ENCODE measurements at places on chromosomes 2 and 18. TPM values are rescaled to one million over a fixed set of nuclear protein-coding genes. Genes with fewer than 3 reads are reported as not detected.

- DNase-seq = no peak
These were observed 244.9 kb upstream of the MYT1L start for GRCh38 chr2:2575870-2576386.

GRCh38 chr2:8752385-8752784 is 70.5 kb downstream of the ID2 start:
- no peak for DNase-seq

Gene MRPL44
- 19.2 TPM for total RNA-seq

DNA sequence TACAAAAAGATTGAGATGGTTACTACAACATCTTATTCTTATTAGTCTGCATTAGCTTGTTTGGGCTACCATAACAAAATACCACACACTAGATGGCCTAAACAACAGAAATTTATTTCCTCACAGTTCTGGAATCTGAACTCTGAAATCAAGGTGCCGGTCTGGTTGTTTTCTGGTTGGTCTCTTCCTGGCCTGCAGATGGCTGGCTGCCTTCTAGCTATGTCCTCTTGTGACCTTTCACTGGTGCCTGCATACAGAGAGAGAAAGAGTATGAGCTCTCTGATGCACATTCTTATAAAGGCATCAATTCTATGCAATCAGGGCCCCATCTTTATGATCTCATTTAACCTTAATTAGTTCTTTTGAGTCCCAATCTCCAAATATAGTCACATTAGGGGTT is 696.5 kb downstream of the TDRD15 start:
- DNase-seq = no peak

DNA sequence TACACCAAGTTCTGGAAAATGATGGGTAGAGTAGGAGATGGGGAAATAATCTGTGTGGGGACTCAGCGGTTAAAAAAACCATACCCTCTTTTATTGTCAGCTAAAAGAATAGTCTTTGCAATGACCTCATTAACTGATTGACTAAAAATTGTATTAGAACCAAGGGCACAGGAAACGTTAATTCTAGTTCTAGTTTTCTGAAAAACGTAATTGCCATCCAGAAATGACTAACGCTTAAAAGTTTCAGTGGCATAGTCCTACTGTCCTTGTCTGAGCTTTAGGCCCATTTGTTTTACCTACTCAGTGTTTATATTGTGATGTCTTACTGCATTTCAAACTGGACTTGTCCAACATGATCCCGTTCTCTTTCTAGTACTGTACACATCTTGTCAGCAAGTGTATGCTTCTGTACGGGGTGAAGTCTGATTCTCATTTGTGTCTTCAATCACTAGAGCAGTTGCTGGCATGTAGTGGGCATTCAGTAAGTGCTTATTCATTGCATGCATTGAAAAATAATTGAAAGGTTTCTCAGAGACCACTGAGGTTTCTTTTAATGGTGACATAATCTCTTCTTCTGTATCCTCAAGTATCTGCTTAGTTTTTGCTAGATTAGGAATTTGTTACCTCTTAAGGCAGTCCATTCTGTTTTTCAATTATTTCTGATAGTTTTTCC is 81.5 kb downstream of the ZNF407 start:
- no peak for DNase-seq

DNA sequence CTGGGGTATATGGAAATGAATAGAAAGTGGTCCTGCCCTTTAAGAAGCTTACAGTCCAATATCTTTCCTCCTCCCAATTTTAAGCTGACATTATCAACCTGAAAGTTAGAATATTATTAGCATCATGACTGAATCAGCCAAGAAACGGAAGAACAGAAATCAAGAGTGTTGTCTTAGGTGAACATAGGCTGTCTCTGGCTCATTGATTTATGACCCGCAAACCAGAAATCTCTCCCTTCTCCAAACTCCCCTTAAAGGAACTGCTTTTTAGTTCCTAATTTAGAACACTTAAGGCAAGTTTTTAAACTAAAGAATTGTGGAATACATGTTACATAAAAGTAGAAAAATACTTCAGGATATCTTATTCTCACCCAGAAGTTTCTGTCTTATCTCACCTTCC is 62.7 kb downstream of the MYO3B start:
- DNase-seq = no peak

GRCh38 chr2:88690591-88691338 is 708 bp upstream of the RPIA start:
- no peak for DNase-seq

GRCh38 chr2:19649142-19649541 is 252.6 kb downstream of the TTC32 start:
- DNase-seq = no peak

Gene PCARE
- 0.22 TPM for total RNA-seq

GRCh38 chr18:28541934-28542333 is 365.0 kb upstream of the CDH2 start:
- no peak for DNase-seq

DNA sequence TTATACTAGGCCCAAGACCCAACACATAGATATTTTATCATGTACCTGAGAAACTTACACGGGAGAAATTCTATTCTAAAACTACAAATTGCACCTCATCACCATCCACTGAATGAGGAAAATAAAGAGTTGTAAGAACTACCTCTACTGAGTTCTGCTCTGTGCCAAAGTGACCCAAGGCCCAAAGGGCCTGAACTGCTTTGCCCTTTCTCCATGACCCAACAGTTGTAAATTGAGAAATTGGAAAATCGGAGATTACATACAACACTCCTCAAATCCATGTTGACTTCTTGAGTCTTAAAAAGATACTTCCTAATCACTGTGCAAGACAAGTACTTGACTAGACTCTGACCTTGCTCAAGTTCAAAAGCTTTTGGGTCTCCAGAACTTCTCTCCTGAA is 8.8 kb downstream of the NR4A2 start:
- no peak for DNase-seq

Gene PTPRM
- total RNA-seq = 62.2 TPM

GRCh38 chr2:224009605-224010315 is 29.3 kb downstream of the SERPINE2 start:
- DNase-seq = no peak

Gene LONRF2
- total RNA-seq = 12.8 TPM

- no peak for DNase-seq
These were observed 18.4 kb downstream of the TMEM247 start for GRCh38 chr2:46497766-46498165.

- no peak for DNase-seq
These were observed 513.4 kb downstream of the TNS1 start for GRCh38 chr2:217489145-217489960.

GRCh38 chr2:11330457-11331142 is 13.8 kb downstream of the ROCK2 start:
- DNase-seq = no peak

DNA sequence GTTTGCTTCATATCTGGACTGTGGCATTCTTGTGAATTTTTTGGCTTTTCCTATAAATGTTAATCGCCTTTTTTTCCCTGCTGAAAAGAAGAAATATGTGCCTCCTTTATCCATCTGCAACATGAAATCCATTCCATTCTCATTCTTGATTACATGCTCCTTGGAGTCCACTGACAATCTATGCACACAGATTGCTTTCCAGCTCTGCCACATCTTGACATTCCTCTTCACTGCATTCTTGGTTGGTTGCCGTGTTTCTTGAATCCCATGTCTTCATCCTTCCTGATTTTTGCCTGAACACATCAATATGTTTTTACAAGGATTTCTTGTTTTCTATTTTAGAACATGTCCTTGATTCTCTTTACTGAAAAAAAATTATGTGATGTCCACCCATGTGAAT is 26.7 kb upstream of the BIRC6 start:
- no peak for DNase-seq

DNA sequence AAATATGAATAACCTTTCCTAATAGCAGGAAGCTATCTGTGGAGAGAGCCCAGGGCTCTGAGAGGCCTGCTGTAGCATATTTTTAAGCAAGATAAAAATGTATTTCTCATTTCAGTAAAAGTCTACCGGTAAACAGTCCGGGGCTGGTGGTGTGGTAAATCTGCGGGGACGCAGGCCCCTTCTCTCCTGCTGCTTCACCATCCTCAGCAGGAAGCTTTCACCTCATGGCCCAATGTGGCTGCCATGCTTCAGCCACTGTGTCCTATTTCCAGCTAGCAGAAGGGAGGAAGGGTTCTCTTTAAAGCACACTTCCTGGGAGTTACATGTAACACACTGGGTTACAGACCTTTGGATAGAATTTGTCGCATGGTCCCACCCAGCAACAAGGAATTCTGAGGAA is 79.5 kb upstream of the ODC1 start:
- no peak for DNase-seq

- DNase-seq = no peak
These were observed 36.2 kb downstream of the CAPN13 start for GRCh38 chr2:30770816-30771576.

Gene ATF2
- total RNA-seq = 54.3 TPM

DNA sequence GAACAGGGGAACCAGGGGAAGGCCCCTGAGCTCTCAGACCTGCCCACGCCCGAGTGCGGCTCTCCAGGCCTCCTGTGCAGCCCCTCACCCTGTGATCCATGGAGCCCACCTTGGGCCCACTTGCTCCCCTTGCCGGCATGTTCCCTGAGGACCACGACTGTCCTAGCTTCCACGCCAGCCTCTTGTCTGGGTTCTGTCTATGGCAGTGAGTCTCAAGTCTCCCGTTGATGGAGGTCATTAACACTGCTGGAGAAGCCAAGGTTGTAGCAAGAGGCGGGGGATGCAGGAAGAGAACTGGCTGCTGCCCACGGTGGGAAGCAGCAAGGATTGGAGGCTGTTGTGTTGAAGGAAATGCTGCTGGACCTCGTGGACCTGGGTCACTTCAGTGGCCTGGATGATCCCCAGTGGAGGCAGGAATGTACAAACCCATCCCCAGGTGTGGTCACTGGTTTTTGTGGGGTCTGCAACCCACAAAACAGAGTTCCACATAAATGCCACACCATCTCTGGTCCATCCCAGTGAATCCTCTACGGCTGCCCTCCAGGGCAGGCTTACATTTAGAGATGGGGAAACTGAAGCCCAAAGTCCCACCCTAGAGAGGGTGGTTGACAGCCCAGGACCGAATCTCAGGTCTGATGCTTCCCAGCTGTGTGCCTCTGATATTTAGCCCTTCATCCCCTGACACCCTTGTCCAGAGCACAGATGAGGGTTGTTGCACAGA is 150.3 kb downstream of the NDUFA10 start:
- no peak for DNase-seq

Gene AFF3
- 24.5 TPM for total RNA-seq

Gene KCNS3
- 12.2 TPM for total RNA-seq

- no peak for DNase-seq
These were observed 23.5 kb upstream of the SCG2 start for GRCh38 chr2:223625652-223626051.

Data from tibial nerve (tissue), 4 donors.